ENCODE measurements at places on chromosomes 6 and 20.

DNA sequence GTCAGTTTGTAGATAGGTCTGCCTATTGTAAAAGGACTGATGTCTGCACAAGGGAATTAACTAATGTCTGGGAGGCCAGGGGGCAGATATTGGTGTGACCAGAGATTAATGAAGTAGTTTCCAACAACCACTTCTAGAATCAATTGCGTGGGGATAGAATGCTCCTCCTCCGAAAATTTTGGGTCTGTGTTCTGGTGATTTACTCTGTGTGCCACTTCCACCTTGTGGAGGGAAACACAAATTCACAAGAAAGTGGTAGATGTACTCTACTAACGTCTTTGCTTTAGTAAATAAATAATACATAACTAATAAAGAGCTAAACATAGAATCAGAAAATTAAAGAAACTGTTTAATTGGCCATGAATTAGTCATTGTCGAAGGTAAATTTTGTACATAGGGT is 25.5 kb downstream of the TMEM14A start:
- DNase-seq = no peak

DNA sequence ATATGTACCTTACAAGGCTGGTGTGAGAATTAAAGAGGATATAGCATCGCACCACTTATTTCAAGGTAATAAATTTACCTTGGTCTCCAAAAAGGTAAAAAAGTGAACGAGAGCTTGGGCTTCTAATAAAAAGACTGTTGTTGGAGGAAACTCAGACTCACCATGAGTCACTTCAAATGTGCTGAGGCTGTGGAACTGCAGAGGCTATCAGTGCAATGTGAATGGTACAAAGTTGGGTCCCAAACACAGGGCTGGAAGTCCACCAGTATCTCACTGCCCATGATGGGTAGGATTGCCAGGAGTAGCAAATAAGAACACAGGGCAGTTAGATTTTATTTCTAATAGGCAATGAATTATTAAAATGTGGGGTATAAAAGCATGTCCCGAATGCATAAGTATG is 200.6 kb downstream of the MAFB start:
- no peak for DNase-seq

- no peak for DNase-seq
These were observed 122.2 kb upstream of the MYLIP start for GRCh38 chr6:16006681-16007080.

- no peak for DNase-seq
These were observed 54.5 kb upstream of the DACT2 start for GRCh38 chr6:168374051-168374502.

- DNase-seq = no peak
These were observed 10.8 kb downstream of the FNDC1 start for GRCh38 chr6:159180001-159180400.

DNA sequence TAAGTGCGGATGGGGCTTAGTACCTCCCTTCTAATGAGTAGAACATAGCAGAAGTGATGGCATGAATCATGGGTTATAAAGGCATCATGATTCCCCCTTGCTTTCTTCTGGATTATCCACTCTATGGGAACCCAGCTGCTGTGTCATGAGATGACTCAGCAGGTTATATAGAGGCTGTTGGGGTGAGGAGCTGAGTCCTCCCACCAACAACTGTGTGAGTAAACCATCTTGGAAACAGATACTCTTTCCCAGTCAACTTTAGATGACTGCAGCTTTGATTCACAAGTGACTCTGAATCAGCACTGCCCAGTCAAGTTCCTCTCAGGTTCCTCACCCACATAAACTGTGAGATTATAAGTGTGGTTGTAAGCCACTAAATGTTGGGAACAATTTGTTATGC is 46.3 kb downstream of the FAM83B start:
- no peak for DNase-seq

- DNase-seq = no peak
These were observed 78.0 kb downstream of the RWDD2A start for GRCh38 chr6:83270971-83271719.

DNA sequence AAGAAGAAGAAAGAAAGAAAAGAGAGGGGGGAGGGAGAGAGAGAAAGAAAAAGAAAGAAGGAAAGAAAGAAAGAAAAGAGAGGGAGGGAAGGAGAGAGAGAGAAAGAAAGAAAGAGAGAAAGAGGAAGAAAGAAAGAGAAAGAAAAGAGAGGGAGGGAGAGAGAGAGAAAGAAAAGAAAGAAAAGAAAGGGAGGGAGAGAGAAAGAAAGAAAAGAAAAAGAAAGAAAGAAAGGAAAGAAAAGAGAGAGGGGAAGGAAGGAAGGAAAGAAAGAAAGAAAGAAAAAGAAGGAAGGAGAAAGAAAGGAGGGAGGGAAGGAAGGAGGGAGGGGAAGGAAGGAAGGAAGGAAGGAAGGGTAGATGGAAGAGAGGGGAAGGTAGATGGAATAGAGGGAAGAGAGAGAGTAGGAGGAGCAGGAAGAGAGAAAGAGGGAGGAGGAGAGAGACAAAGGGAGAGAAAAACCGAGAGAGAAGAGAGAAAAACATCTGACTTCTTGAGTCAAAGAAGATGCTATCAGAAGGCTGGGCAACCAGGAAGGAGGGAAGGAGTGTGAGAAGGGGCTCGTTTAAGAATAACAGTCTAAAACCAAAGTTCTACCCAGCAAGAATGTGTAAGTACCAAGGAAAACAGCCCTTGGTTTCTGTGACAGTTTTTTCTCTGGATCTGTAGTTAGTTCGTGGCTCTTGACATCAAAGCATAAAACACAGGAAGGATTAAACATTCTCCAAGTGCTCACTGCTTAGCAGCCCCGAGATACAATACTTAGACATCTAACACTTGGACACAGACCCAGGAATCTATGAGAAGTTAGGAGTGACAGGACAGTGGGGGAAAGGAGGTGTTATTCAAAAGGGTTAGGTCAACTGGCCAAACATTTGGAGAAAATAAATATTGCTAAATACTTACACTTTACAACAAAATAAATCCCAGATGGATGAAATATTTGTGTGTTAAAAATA is 131.9 kb upstream of the STMND1 start:
- DNase-seq = no peak

GRCh38 chr20:44145131-44145775 is 41.7 kb downstream of the JPH2 start:
- DNase-seq = no peak

DNA sequence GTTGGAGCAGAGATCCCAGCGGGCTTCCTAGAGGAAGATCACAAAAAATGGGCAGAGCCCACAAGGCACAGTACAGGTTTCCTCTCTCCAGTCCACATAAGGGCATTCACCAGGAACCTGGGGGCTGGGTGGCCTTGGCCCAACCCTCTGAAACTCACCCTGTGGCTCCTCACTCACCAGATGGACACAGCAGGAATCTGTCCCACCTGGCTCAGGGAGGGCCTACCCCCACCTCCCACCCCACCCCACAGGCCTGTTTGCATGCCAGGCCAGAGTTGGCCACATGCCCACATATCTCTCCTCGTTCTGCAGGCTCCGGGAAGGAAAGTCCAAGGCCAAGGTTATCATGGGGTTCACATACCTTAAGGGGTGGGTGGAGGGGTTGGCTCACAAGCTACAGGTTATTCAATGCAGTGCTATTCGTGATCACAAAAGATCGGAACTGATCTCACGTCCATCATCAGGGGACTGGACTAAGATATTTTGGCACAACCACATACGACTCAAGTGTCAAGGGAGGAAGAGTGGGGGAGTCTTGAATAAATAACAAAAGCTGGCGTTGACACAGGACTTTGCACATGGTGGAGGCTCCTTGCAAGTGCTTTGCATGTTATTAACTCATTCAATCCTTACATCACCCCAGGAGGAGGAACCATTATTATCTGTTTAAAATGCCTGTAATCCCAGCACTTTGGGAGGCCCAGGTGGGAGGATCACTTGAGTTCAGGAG is 13.0 kb downstream of the RIPOR3 start:
- DNase-seq = no peak

DNA sequence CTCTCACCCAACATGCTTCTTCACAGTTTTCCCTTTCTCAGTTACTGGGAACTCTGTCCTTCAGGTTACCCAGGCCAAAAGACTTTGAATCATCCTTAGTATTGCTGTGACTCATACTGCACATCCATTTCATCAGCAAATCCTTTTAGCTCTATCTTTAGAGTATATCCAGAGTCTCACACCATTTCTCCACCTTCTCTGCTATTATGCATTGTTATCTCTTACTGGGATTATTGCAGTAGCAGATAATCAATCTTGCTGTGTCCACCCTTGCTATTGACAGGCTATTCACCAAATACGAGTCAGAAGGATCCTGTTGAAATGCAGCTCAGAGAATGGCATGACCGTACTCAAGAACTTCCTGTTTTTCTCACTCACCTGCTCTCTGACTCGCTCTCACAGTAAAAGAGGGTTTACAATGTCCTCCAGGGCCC is 57.3 kb downstream of the BCKDHB start:
- DNase-seq = peak; percentile 4

DNA sequence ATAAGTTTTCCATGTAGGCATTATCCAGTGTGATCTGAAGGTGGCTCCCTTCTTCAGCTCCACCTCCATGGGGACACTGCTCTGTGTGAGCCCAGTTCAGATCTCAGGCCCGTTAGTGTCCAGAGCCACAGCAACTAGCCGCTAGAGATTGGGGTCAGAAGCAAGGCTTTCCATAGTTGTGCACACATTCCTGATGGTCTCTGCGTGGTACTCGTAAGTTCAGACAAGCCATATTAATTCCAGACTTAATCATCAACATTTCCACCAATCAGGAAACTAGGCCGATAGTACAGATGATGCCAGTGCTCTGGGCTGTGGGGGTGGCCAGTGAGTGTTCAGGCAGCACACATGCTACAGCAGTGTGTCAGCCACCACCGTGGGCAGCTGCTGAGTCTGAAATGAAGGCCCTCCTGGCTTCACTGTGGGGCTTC is 17.5 kb upstream of the SYNCRIP start:
- no peak for DNase-seq

DNA sequence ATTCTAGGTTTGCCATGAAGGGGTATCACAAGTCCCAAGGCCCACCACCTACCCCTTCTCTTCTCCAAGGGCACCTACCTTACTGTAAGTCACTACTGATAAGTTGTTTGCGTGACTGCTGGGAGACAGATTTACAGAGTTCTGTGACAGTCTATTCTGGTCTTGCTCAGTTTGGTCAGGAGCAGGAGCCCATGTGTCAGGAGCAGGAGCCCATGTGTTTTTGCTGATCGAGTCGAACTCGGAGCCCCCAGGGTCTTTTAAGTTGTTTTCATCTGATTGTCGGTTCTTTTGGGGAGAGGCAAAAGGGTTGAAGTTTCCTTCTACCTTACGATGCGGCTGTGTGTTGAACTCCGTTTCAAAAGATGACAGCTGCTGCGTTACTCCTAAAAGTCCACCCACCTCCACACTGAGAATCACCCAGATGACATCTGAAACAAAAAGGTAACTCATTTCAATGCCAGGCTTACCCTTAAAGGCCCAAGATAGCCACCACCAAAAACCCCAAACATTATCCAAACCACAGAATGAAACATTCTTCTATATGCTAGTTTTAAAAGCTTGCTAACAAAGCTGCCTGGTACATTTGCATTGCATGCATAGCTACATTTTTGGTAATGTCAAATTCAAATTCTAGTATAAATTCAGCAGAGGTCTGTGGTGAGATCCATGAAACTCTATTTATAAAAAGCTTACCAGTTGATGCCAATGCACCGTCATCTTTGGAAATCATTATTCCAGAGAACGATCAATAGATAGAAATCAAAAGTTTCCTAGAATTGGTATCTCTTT is 50.5 kb upstream of the SPDEF start:
- DNase-seq = no peak

- no peak for DNase-seq
These were observed 29.3 kb downstream of the RANBP9 start for GRCh38 chr6:13682346-13682745.

DNA sequence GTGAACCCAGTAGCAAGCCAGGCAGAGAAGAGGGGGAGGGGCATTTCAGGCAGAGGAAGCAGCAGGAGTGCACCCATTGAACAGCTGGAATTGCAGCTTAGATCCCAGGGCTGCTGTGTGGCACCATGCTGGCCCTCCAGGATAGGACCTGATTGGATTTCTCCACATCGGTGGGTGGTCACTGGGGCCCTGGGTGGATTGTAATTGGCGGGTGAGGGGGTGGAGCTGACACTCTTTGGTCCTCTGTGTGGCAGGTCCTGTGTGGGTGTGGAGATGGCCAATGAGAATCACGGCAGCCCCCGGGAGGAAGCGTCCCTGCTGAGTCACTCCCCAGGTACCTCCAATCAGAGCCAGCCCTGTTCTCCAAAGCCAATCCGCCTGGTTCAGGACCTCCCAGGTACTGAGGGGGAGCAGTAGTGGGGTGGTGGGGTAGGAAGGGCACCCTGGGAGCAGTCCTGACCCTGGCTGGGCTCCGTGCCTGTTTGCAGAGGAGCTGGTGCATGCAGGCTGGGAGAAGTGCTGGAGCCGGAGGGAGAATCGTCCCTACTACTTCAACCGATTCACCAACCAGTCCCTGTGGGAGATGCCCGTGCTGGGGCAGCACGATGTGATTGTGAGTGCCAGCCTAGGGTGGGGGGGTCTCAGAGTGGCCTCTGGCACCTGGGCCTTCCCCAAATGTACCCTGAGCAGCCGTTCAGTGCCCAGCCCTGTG is 4.4 kb downstream of the PCIF1 start:
- no peak for DNase-seq

GRCh38 chr6:135703007-135703406 is 148.5 kb upstream of the PDE7B start:
- no peak for DNase-seq

- no peak for DNase-seq
These were observed 114.1 kb downstream of the TENT5A start for GRCh38 chr6:81638366-81638765.

GRCh38 chr6:160917572-160917971 is 74.0 kb upstream of the MAP3K4 start:
- DNase-seq = no peak

- no peak for DNase-seq
These were observed 190.9 kb downstream of the MAFB start for GRCh38 chr20:40497899-40498691.

Measured in stimulated activated naive B cell treated with anti-CD40 and anti-IgM and Interleukin-4, amounts not matched to agents 10 μg/mL and 1 μg/mL and 100 μg/mL, for 72 hours (primary cell).